Activated CD4-positive, alpha-beta T cell treated with anti-CD3 and anti-CD28 coated beads, Interleukin-2, amount 10 ng/mL, durations not matched to agents 24 days and 14 days (primary cell): ENCODE measurements at places on chromosomes 3 and 15. TPM values are rescaled to one million over a fixed set of nuclear protein-coding genes. Genes with fewer than 3 reads are reported as not detected.

GRCh38 chr3:53256704-53257055 is 858 bp upstream of the TKT start:
- DNase-seq, result no peak

GRCh38 chr3:38133557-38134405 is 3.1 kb downstream of the ACAA1 start:
- no peak for DNase-seq

GRCh38 chr3:14199641-14200040 is 21.0 kb downstream of the LSM3 start:
- no peak for DNase-seq

GRCh38 chr15:73897441-73898261 is 24.3 kb downstream of the TBC1D21 start:
- peak; percentile 91 for DNase-seq

DNA sequence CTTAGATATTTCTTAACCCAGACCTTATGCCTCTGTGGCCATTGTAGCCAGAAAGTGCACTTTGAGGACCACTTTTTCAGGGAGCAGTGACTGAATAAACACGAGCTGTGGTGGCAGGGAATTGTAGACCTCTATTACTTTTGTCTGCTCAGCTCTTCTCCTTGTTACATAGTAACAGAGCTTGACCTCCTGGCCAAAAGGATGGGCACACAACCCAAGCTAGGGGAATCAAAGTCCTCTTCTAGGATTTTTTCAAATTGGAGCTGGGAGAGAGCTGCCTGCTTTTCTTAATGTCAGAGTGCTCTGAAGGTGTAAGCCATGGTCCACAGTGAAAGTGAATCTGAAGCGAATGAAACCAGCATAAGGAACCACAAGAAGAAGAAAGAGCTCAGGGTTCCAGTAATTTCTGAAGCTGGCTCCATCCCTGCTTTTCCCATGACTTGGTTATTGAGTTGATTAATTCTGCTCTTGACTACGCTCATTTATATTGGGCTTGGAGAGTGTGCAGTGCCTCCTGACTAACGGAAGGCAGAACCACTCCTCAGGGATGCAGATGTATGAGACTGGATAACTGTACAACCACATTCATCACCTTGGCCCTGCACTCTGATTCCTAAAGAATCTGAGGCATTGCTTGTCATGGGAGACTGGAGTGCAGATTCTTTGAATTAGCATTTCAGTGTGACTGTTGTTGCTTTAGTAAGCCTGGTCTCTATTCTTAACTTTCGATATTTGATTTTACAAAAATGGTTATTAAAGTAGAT is 60.9 kb downstream of the TLNRD1 start:
- no peak for DNase-seq

DNA sequence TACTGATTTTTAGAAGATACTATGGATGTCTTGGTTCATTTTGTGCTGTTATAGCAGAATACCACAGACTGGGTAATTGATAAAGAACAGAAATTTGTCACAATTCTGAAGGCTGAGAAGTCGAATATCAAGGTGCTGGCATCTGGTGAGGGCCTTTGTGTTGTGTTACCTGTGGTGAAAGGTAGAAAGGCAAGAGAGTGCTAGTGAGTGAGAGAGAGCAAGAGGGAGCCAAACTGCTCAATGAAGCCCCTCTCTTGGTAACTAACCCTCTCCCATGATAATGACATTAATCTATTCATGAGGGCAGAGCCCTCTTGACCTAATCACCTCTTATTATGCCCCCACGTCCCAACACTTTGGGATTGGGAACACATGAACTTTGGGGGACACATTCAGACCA is 31.3 kb downstream of the PDCD6IP start:
- no peak for DNase-seq

DNA sequence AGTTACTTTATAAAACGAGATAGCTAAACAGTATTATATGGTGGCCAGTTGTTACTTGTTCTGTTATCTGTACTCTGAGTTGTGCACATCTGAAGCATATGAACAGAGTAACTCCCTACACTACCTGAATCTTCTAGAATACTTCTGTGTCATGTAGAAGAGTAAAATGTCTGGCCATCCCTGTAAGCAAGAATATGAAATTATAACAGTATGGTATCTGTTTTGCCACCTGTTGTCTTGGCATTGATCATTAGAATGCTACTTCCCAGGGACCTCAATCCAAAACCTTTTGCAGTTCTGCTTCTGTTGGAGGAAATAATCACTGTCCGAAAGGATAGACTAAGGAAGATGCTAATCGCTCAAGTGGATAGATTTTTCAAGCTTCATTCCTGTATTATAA is 1.9 kb downstream of the TEX9 start:
- DNase-seq, result no peak

DNA sequence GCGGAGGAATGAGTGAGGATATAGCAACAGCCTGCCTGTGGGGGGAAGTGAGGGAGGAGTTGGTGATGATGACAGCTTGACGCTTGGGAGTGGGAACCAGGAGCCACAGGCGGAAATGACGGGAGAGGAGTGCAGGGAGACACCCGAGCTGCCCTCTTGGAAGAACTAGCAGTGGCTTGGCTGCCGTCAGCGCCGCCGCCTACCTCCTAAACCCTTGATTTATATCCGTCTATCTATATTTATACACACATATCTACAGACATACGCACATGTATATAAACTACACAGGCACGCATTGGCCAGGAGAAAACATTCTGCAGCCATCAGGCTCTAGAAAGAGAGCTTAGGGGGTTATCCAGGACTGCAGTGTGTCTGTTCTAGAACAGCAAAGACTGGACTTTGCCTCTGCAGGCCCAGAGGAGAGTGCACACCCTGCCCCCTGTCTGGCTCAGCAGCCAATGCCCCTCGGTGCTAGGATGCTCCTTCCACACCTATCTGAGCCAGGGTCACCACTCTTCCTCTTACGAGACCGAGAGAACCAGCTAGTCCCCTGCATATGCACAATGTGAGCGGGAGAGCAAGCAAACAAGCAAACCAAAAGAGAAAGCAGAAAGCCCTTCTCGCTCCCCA is 45.3 kb upstream of the MAGEF1 start:
- no peak for DNase-seq

DNA sequence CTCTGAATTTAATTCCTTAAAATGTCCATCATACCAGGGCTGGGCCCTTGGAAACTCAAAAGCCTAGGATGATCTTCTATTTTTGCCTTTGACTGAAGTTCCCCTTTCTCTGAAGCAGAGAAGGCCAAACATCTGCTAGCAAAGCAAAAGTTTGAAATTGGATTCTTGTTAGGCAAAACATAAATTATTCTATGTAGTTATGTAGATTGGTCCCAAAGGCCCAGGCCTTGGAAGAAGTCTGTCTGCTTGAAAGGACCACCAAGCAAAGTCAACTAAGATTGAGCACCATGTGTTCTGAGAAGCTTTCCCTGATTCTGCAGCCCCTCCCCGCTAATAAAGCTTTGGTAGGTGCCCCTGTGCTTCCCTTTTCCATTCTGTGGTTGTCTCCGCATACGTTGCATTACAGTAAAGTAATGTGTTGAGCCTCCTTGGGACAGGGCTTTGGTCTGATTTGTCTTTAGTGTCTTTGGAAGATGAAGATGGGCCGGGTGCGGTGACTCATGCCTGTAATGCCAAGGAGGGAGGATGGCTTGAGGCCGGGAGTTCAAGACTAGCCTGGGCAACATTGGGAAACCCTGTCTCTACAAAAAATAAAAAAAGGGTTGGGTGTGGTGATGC is 56.4 kb downstream of the RPL39L start:
- DNase-seq, result peak; percentile 51

DNA sequence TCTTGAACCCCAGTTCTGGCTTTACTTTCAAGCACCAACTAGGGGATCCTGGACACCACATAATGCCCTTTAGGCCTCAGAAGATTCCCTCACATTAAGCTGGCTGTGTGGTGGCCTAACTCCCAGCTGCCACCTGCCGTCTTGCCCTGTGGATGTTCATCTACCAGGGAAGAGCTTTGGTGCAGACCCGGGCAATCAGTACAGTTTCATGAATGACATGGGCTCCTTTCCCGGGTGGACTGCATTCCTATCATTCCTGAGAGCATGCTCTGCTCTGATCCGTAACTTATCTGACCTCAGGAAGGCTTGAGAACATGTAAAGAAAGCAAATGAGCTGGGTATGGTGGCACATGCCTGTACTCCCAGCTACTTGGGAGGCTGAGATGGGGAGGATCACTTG is 50.0 kb upstream of the GSK3B start:
- no peak for DNase-seq

DNA sequence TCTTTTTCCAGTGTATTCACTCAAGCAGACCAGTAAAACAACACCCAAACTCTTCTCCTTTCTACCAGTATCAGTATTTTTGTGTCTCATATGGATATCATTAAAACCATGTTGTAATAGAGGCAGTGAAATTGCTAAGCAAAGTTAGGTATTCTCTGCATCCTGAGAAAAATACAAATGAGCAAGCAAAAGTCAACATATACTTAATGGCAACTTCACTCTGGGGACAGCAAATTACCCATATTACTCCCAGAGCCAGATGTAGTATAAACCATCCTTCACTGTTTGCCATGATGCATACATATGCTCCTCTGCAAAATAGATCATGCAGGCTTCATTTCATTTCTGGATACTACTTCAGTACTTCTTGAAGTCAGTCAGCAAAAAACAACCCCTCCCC is 22.1 kb downstream of the UBA5 start:
- no peak for DNase-seq

DNA sequence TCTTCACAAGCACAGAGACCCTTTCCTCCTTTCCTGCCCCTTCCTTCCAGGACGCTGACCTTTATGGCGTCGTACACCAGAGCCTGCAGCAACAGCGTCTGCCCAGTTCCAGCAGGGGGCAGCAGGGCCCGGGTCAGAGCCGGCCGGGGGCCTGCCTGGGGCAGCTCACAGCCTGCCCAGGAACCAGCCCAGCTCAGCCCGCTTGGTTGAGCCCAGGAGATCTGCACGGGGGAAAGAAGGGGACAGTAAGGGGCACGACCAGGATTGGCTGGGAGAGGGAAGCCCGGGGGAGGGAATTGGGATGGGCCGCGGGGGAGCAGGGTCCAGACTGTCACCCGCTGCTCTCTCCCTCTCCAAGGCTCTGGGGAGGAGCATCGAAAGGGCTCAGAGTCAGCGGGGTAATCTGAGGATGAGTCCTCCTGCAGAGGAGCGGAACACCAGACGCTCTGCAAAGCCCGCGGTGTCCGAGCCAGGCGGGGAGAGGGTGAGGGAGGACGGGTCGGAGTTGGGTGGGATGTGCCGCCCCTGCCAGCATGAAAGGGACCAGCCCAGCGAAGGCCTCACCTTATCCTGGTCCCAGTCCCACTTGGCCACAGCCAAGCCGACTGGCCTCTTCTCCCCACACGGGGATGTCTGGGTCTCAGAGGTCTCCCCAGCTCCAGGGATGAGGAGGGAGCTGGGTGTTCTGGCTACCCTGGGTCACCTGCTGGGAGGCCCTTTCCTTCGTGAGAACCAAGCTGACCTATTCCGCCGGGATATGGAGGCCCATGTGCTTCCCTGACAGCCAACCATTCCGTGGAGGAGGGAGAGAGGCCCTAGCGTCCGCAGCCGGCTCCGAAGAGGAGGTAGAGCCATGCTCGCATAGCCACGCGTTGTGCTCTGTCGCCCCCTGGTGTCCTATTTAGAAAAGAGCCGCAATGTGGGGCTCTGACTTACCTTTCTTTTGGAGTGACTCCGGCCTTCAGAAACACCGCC is 7.4 kb upstream of the IGDCC3 start:
- peak; percentile 95 for DNase-seq

- DNase-seq, result no peak
These were observed 44.6 kb downstream of the EIF4E3 start for GRCh38 chr3:71680603-71681002.

DNA sequence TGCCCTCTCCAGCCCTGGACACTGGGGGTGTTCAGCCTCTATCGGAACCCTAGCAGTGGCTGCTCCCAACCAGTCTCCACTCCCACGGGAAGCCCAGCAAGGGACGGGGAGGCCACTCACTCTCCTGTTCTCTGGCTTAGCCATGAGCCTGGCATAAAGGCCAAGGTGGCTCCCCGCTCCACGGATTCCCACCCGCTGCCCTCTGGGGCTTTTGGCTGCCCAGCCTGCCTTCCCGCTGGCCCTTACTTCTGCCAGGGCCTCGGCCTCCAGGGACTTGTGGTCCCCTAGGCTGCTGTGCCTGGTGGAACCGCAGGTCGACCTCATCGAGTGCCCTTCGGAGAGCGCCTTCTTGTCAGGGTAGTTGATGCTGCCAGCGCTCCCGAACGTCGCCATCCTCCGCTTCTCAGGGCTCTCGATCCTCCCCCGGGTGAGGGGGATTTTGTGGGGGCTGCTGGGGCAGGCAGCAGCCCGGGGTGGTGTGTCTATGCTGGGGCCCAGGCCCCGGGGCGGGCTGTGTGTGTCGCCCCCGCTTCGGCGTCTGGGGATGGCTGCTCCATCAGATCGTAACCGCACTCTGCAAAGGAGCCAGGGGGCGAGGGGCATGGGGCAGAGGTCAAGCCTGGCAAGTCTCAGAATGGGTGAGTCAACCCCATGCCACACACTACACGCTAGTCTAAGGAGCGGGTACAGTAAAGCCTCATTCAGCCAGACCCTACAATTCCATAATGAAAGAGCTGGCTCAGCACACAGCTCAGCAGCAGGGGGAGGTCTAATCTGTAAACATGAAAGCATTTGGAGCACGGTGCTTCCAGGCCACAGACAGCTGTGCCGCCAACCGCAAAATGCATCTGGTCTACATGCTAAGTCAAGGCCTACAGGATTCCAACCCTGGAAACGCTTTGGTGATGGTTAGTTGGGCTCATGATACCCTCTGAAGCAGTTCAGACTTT is 27.3 kb upstream of the RAD18 start:
- no peak for DNase-seq

DNA sequence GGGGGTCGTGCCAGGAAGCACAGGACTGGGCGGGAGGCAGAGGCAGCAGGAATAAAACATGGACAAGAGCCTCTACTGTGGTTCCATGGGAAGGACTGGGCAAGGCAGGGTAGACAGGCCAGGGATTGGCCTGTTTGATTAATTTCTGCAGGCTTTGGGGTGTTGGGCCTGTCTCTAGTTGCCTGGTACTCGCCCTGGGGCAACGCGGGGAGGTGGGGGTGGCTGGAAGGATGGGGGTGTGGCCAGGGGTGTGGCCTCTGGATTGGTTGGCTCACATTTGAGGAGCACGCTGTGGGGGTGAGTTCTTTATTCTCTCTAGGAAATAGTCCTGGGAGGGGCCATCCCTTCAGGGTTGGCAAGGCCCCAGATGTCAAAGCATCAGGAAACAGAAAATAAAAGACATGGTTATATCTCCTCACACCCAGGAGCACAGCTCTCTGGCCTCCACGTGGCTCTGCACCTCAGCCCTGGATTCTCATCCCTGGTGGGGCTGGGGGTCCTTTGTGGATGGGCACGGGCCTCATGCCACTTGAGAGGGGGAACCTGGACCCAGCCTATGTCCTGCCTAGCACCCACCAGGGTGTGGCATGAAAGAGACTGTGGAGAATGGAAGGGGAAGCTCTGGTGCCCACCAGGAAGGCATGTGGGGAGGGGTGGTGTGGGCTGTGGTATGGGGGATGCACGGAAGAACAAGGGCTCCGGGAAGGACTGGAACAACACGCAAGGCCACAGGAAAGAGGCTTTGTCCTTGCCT is 223.0 kb upstream of the LYSMD4 start:
- DNase-seq, result no peak

GRCh38 chr3:57157545-57157944 is 7.6 kb downstream of the IL17RD start:
- no peak for DNase-seq

- no peak for DNase-seq
These were observed 3.2 kb downstream of the ISG20 start for GRCh38 chr15:88641959-88642452.

Gene PPP1R2
- 75.2 and 78.2 TPM in 2 replicates for total RNA-seq

Gene EBLN2
- 7.2 and 7.8 TPM in 2 replicates for total RNA-seq

Gene LRRC34
- total RNA-seq, result 4.7 and 5.8 TPM in 2 replicates

Gene HGD
- total RNA-seq, result 0.19 and 0.24 TPM in 2 replicates

Gene SYNPR
- total RNA-seq, result not detected in 2 replicates

Gene TGM5
- 0.07 TPM in 1 of 2 replicates, not detected in the other for total RNA-seq

Gene NUTM1
- not detected in 2 replicates for total RNA-seq
